Colonic mucosa (tissue), 4 donors: ENCODE measurements at places on chromosomes 1 and 21.

GRCh38 chr1:33137800-33138199 lies 44.0 kb downstream of the TRIM62 start:
- no peak overlapping the region for H3K27ac ChIP-seq
- no peaks in the 10 kb centered on the region for H3K36me3 ChIP-seq
- DNase-seq: no peak
- H3K27me3 ChIP-seq: no peaks in the 10 kb centered on the region

- no peaks in the 10 kb centered on the region for H3K36me3 ChIP-seq
- DNase-seq: no peak
- no peak overlapping the region for H3K4me3 ChIP-seq
- H3K27ac ChIP-seq: no peak overlapping the region
- no peaks in the 10 kb centered on the region for H3K27me3 ChIP-seq
Observed at GRCh38 chr1:236120721-236121153, 21.6 kb upstream of the GPR137B start.

- H3K27me3 ChIP-seq: no peaks in the 10 kb centered on the region
- H3K4me3 ChIP-seq: no peak overlapping the region
- H3K4me1 ChIP-seq: no peaks in the 10 kb centered on the region
- no peak for DNase-seq
- no peaks in the 10 kb centered on the region for H3K36me3 ChIP-seq
Observed at GRCh38 chr1:30698401-30698981, 24.9 kb downstream of the MATN1 start.

DNA sequence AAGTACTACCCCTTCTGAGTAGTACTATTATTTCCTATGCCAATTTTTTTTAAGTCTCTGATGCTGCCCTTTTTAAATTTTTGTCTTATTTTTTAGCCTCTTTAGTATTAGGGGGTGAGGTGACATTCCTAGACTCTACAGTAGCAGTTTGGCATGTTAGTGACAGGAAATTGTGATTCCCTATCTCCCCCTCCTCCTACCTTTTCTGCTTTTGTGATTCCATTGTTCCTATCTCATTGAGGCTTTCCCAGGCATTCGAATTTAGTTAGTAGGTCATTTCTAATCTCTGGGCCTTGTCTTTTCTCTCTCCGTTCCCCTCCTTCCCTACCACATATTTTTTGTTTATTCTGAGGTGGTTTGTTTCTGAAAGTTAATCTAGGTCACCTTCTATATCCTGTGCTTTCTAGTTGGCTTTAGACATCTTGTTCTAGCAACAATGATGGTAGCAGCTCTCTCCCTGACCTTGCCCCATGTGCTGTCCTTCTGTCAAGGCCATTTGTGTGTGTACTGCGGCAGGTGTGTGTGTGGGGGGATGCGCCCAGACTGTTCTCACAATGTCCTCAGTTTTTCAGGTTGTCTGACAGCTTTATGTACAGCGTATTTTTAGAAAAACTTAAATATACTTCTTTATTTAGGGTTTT lies 21.5 kb downstream of the SEMA6C start:
- no peaks in the 10 kb centered on the region for H3K27me3 ChIP-seq
- no peak overlapping the region for H3K4me3 ChIP-seq
- no peak for DNase-seq
- no peaks in the 10 kb centered on the region for H3K36me3 ChIP-seq
- no peaks in the 10 kb centered on the region for H3K4me1 ChIP-seq

DNA sequence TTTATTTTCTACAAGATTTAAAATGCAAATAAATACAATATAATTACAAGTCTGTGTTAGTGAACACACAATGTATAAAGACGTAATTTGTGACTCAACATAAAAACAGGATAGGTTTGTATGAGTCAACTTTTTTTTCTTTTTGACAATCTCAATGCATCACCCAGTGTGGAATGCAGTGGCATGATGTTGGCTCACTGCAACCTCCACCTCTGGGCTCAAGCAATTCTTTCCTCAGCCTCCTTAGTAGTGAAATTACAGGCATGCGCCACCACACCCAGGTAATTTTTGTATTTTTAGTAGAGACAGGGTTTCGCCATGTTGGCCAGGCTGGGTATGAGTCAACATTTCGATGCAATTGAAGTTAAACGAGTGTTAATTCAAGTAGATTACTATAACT lies 5.9 kb upstream of the SPRR2E start:
- H3K36me3 ChIP-seq: no peaks in the 10 kb centered on the region
- no peaks in the 10 kb centered on the region for H3K27me3 ChIP-seq
- H3K27ac ChIP-seq: no peak overlapping the region
- no peak overlapping the region for H3K4me3 ChIP-seq
